Lower leg skin (tissue), 4 donors: ENCODE measurements at places on chromosomes 7 and 10.
A peak's percentile ranks its signal among the peaks of the same experiment; 100 is the strongest.

- DNase-seq: peak; percentile 6
These were observed 2.4 kb downstream of the ZNF488 start for GRCh38 chr10:47381427-47382379.

DNA sequence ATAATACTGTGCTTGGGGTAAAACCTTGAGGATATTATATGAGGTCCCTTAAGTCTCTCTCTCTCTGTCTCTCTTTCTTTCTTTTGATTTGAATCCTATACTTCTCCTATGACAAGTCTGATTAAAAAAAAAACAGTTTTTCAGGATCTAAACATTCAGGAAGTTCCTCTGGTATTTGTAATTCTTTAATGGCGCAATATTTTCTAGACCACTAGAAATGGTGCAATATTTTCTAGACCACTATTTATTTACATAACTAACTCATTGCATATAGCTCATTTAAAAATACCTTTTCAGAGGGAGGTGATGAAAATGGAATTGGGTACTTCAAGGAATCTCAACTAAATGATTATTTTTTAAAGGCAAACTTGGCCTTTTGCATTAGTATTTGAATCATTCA is 1235.3 kb downstream of the GATA3 start:
- DNase-seq: no peak

- no peak for DNase-seq
These were observed 8.2 kb upstream of the LSM8 start for GRCh38 chr7:118175740-118176139.

DNA sequence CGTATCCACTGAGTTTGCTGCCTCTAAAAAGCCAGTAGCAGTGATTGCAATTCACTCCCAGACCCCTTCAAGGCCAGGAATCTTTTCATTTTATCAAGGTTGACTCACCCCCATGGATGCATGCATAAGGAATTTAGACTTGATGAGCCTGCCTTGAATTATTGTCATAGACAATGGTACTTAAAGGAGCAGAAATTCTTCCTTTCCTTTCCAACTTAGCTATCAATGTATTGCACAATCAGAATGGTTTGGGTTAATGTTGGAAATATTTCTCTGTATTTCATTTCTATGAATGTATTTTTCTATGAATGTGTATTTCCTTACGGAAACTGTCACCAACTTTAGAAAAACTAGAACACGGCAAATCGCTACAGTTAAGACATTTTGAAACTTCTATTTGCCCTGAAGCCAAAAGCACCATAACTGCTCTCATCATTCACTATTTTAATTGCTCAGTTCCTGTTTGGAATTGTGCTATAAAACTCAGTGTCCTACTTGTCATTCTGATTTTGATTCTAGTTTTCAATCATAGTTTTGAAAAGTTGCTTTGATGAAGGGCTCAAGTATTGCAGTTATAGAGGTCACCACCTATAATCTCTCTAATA is 355.7 kb upstream of the AKR1E2 start:
- no peak for DNase-seq

GRCh38 chr7:144255471-144255897 is 9.1 kb downstream of the OR2A7 start:
- DNase-seq: no peak
